ENCODE measurements at places on chromosomes 7 and 10.
A peak's percentile ranks its signal among the peaks of the same experiment; 100 is the strongest.

DNA sequence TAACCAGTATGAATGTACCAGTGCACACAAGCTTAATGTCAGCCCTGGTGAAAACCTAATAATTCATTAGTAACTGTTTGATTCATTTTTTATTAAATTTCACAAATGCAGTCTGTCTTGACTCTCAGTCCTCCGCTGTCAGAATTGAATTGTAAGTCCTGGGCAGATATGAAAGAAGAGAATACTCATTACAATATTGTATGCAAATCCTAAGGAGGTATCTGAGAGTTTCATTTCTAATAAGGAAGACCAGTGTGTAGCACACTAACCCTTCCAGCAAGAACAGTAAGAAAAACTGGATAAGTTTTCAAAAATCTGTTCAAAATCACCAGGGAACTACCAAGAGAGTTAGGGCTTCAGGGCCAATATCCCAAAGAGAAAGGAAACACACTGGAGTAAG, 652.1 kb downstream of the SUGCT start:
- no peak for DNase-seq

- no peak for DNase-seq
Measured at GRCh38 chr10:133476641-133476990, 22.9 kb downstream of the SCART1 start.

- DNase-seq: no peak
Measured at GRCh38 chr7:20796500-20796899, 9.8 kb upstream of the SP8 start.

- no peak for DNase-seq
Measured at GRCh38 chr7:105228555-105228954, 160.2 kb downstream of the SRPK2 start.

GRCh38 chr10:112390125-112390703, 16.3 kb downstream of the ACSL5 start:
- DNase-seq: no peak

DNA sequence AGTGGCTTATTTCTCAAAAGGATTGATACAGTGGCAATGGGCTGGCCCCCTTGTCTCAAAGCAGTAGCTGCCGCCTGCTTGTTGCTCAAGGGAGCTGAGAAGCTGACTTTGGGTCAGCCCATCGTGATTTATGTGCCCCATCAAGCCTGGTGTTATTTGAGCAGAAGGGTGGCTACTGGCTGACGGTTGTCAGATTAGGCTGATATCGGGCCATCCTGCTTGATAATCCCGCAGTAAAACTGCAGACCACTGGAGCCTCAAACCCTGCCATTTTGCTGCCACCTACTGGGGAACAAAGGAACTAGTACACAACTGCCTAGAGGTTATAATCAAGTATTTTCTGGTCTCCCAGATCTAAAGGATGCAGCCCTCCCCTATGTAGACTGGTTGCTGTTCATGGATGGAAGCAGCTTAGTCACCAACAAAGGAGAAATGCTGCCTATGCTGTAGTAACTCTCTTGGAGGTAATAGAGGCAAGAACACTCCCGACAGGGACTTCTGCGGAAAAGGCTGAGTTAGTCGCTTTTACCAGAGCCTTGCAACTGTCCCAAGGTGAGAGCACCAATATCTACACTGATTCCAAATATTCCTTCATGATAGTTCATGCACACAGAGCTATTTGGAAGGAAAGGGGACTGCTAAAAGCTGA, 65.9 kb upstream of the ZNF92 start:
- peak; percentile 2 for DNase-seq

GRCh38 chr7:30646154-30646553, 36.1 kb downstream of the CRHR2 start:
- no peak for DNase-seq

GRCh38 chr7:129146237-129146979, 1.9 kb downstream of the TSPAN33 start:
- no peak for DNase-seq

- DNase-seq: no peak
Measured at GRCh38 chr7:2431260-2431867, 28.0 kb downstream of the CHST12 start.

GRCh38 chr7:103799298-103799697, 190.2 kb downstream of the RELN start:
- DNase-seq: no peak

GRCh38 chr7:48304641-48305040, 133.4 kb downstream of the ABCA13 start:
- DNase-seq: no peak

- no peak for DNase-seq
Measured at GRCh38 chr7:98283887-98284222, 2.4 kb downstream of the BRI3 start.

GRCh38 chr10:98582363-98582762, 135.6 kb upstream of the HPS1 start:
- no peak for DNase-seq

DNA sequence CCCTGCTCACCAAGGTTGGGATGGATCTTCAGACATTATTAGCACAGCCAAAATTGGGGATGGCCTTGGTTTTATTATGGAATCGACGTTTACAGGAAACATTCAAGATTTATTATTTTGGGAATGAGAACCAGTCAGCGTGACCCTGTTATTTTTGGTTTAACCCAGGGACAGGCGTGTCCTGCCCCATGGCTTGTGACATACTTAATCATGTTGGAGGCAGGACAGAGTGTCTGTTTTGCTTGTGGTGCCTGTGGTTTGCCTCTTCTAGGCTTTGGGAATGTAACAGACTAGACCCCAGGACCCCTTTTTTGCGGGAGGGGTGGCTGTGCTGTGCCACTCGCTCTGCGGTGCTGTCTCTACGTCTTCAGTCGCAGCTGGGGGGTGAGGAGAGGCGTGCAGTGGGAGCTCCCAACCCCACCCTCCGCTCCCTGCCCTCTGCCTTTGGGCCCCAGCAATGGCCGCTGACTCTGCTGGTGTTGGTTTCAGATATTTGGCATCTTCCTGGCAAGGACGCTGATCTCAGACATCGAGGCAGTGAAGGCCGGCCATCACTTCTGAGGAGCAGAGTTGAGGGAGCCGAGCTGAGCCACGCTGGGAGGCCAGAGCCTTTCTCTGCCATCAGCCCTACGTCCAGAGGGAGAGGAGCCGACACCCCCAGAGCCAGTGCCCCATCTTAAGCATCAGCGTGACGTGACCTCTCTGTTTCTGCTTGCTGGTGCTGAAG, 20.1 kb upstream of the SH2D4B start:
- no peak for DNase-seq

DNA sequence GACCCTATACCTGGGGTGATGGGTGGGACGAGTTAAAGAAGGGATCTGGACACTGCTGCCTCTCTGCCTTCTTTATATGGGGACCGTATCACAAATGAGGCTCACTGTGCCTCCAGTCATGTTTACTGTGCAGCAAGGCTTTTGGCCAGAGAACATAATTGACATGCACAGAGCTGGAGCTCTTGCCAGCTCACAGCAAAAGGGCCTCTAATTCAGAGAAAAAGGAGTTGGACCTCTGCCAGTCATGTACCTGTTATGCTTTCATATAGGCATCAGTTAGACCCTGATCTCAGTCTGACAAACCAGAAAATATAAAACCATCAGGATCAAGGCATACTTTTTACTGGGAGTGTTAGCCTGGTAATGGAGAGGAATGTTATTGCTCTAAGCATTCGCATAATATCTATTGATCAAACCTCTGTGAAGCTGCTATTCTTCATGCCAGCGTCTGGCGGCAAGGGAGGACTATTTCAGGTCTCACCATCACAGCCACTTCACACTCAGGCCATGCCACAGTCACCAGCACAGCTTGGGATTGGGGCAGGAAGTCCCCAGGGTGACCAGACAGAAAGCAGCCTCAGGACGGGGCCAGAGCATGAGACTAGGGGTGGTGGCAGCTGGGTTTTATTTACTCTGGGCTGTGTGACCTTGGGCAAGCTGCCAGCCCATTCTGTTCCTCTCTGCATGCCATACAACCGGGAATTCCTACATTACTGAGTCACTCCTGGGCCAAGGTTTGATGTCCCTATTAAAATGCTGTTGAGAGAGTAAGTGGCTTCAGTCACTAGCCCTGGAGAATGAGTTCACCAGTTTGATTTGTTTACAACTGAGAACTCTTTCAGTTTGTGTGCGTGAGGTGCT, 90.1 kb downstream of the NPSR1 start:
- no peak for DNase-seq

DNA sequence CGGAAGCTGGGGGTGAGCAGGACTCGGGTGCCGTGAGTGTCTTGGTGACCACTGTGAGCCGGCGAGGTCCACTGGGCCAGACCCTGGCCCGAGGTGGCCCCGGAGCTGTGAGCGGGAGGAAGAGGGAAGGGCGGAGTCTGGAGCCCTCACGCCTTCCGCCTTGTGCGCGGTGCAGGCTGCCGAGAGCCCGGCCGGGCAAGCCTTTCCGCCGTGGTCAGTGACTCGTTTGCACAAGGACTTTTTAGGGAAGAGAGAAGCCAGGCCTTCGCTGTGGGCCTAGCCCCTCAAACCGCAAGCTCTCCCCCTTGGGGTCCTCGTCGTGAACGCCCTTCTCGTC, 40.9 kb upstream of the ZNF32 start:
- no peak for DNase-seq

DNA sequence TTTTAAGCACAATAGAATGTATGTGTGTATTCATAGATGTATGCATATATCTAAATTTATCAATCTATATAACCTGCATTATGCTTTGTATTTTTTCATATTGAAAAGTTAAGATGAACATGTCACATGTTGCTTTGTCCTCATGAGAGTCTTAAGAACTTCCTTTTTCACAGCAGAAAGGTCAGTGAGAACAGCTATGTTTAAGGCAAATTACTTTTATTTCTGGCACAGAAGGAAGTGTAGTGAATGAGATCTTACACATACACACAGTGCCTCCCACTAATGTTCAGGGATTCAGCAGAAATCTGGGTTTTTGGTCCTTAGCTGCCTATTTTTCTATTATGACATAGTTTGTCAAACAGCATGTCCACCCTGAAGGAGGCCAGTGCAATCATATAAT, 134.8 kb downstream of the TMEM26 start:
- DNase-seq: no peak

GRCh38 chr7:79287981-79288380, 165.5 kb downstream of the MAGI2 start:
- no peak for DNase-seq

- no peak for DNase-seq
Measured at GRCh38 chr10:110141871-110142635, 65.4 kb upstream of the MXI1 start.

GRCh38 chr10:54904833-54905232, 103.8 kb upstream of the PCDH15 start:
- DNase-seq: no peak

- no peak for DNase-seq
Measured at GRCh38 chr7:509426-510130, 10.1 kb downstream of the PDGFA start.

DNA sequence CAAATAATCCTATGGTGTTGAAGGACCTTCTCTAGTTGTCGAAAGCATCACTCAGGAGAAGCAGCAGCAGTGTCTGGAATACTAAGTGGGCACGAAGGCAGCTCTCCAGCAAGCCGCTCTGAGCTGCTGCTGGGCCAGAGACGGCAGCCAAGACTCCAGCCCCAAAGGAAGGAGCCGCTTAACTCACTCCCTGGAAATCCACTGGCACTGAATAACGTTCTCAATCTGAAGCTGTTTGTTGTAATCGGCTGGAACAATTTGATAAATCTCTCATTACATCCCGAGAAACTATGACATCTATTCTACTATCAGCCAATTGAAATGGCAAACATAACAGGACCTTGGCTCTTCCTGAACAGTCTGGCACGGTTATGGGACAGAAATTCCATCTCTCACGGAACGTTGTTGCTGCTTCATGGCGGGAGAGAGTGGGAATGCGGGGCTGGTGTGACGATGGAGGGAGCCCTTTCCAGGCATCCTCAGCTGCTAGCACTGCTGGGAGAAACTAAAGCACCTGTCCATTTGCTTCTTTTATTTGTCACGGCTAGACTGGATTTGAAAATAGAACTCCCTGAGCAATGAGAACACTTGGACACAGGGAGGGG, 331.5 kb upstream of the RNF32 start:
- DNase-seq: no peak

GRCh38 chr7:3461923-3462322, 160.9 kb downstream of the SDK1 start:
- peak; percentile 47 for DNase-seq

DNA sequence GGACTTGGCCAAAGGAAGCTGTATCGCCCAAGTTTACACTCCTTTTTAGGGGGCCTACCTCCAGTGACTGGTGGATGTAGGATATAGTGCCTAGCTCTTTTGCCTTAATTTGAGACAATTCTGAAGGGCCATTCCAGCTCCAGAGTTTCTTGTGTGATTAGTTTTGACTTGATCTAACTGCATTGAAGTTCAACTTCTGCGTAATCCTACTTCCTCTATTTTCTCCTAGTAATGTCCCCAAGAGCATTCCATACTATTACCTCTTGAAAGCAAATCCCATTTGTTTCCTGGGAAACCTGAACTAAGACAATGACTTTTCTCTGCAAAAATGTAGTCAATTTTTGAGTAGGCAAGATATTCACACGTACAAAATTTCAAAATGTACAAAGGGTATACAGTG, 4.7 kb upstream of the H2AZ2 start:
- no peak for DNase-seq

DNA sequence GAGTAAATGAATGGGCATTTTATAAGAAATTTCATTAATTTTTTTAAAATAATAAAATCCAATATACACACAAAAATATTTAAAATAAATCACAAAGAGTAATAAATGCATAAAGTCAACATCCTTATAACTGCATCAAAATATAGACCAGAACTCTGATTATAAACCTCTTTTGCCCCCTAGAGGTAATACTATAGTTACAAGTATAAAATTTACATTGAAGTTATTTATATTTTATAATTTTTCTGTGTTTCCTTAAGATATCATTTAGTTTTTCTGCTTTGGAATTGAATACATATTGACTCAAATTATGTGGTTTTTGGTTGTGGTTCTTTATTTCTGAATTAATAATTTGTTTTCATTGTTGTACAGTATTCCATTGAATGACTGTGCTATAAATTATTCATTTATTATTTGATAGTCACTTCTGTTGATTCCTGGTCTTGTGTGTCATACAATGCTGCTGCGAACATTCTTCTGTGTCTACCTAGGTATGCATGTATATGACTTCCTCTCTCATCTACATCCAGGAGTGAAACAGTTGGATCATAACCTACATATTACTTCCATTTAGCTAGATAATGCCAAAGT, 673.6 kb downstream of the IPMK start:
- no peak for DNase-seq

- no peak for DNase-seq
Measured at GRCh38 chr10:122646511-122647382, 52.9 kb downstream of the C10orf120 start.

- no peak for DNase-seq
Measured at GRCh38 chr7:85525676-85526075, 338.8 kb upstream of the SEMA3D start.

GRCh38 chr7:149478754-149479153, 17.9 kb upstream of the ZNF777 start:
- DNase-seq: no peak

GRCh38 chr7:128894101-128894440, 16.4 kb downstream of the KCP start:
- DNase-seq: no peak

DNA sequence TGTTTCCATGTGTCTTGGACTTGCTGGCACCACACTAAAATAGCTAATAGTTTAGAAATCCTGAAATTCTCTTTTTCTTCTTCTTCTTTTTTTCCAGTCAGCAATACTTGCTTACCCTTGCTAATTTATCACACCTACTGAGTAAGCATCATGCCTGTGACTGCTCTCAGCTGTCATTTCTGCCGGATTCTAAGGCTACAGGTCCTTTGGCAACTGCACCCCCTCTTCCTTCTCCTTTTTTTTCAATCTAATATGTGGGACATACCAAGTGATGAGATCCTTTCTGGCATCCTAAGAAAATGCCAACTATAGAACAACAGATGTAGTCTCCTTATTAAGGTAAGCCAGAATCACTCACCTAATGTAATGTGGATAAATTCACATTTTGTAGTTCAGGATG, 444.7 kb downstream of the MAGI2 start:
- DNase-seq: no peak
